Renal cortex interstitium (tissue), 15 donors: ENCODE measurements at places on chromosomes 4 and X. TPM values are rescaled to one million over a fixed set of nuclear protein-coding genes. Genes with fewer than 3 reads are reported as not detected.

DNA sequence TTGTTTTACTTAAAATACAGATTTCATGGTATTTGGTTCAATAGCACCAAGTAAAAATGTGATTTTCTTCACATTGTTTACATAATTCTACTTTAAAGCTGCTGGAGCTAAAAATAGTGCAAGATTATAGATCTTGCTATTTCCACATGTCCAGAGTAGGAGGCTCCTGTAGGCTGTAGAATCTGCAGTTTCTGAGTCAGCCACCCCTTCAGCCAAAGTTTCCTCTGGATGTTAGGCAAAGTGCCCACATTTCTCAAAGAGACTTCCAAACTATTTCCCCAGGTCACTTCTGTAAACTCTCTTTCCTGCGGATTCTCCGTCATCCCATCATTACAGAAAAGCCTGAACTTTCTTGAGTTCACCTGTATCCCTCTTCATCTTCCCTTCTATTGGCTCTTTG, 342.5 kb upstream of the FSTL5 start:
- DNase-seq, result no peak

- no peak for DNase-seq
These were observed 12.1 kb upstream of the PORCN start for GRCh38 chrX:48496660-48497059.

GRCh38 chr4:184851200-184851541, 25.4 kb upstream of the ACSL1 start:
- no peak for DNase-seq

DNA sequence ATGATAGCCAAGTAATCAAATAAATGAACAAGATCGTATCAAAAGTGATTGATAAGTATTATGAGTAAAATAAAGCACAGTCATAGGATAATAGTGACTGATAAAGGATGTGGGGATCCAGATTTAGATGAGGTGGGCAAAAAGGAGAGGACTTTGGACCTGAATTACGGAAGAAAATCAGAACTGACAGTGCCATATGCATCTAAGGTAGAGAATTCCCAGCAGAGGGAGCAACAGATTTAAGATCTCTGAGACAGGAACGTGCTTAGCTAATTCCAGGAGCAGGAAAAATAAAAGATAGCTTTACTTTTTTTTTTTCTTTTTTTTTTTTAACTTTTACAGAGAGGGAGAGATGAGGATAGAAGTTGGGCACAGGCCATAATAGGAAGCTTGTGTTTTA, 189.9 kb downstream of the NWD2 start:
- no peak for DNase-seq

CFP gene
- 1.8 TPM for polyA plus RNA-seq

STS gene
- polyA plus RNA-seq, result 5.5 TPM

GRCh38 chr4:72073816-72074215, 42.0 kb downstream of the NPFFR2 start:
- no peak for DNase-seq

CC2D2A gene
- 56.8 TPM for polyA plus RNA-seq

DNA sequence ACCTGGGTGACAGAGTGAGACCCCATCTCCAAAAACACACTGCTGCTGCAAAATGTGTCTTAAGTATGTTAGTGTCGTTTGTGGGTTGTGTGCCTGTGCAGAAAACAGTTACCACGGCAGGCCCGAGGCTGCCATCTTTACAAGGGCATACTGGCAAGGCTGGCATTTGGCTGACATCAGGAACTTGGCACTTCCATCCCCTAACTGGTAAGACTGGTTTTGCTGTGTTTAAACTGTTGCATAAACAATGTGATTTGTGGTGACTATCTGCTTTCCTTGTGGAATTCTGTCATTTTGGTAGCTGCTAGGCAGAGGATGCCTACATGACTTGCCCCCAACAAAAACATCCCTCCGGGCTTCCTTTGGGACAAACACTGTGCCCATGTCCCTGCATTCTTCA, 12.3 kb downstream of the LRP2BP start:
- no peak for DNase-seq

DNA sequence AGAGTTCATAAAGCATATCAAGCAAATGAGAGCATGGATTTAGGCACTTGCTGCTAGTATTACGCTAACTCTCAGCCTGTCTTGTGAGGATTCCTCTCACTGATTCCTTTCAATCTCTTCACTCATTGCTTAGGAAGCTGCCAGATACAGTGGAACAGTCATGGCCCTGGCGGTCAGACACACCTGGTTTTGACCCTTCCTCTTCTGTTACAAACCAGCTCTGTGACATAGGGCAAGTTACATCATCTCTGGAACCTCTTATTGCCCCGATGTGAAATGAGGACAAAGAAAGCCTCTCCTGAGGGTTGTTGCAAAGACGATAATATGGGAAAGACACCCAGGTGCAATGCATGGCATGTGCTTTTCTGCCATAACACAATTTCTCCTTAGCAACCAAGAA, 12.2 kb downstream of the FRAS1 start:
- DNase-seq, result no peak

GRCh38 chr4:154222875-154223274, 268.7 kb downstream of the DCHS2 start:
- no peak for DNase-seq

DDX53 gene
- not detected for polyA plus RNA-seq

- no peak for DNase-seq
These were observed 201.6 kb downstream of the CPE start for GRCh38 chr4:165580351-165580905.

- no peak for DNase-seq
These were observed 851 bp downstream of the POLR2B start for GRCh38 chr4:56979421-56980072.

DNA sequence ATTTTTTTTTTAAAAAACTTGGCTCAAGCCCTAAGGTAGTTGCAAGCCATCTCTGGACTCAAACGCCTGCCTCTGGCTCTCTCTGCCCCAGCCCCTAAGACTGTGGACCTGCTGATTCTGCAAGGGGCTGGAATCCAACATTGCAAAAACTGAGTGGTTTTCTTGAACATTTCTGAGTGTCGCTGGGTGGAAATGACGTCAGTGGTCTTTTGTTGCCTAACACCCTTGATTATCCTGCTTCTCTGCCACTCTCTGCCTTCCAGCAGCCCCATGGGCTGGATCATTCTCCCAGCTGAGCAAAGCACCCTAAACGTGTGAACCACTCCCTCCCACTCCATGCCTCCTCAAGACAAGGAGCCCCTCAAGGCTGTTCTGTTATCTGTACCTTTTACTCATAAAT, 16.6 kb downstream of the BST1 start:
- DNase-seq, result no peak

GRCh38 chr4:133081246-133081645, 67.8 kb upstream of the PCDH10 start:
- DNase-seq, result no peak

GRCh38 chr4:189769131-189769530, 171.5 kb upstream of the FRG1 start:
- no peak for DNase-seq

INTU gene
- 26.4 TPM for polyA plus RNA-seq

DNA sequence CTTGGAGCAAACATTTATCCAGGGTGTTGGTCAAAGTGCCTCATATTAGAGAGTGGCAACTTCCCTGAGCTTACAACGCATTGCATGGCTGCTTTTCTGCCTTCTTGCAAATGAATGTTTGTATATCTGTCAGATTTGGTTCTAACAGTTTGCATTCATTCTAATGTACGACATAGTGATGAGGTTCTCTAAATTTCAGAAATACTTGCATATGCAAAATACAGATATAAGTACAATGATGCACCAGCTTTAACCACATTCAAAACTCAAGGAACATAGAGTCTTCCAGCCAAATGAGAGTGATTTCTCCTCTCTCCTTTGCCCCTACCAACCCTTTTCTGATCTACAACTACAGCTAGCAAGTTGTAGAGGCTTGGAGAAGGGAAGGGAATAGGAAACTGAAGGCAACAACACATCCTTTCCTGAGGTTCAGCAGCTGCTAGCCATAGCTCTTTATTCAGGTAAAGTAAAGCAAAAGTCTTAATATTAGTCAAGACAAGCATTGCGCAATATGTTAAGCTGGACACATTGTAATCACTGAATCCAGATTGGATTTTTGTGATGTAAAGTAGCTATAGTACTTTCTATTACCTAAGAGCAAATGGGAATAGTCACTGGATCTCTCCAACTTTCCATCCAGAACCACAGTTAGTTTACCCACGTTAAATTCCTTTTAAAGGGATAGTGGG, 6.3 kb downstream of the TKTL2 start:
- DNase-seq, result no peak

CPE gene
- polyA plus RNA-seq, result 155 TPM

- no peak for DNase-seq
These were observed 617.4 kb downstream of the CENPC start for GRCh38 chr4:66927937-66928336.

GRCh38 chr4:150002561-150002960, 75.7 kb upstream of the DCLK2 start:
- DNase-seq, result no peak

DNA sequence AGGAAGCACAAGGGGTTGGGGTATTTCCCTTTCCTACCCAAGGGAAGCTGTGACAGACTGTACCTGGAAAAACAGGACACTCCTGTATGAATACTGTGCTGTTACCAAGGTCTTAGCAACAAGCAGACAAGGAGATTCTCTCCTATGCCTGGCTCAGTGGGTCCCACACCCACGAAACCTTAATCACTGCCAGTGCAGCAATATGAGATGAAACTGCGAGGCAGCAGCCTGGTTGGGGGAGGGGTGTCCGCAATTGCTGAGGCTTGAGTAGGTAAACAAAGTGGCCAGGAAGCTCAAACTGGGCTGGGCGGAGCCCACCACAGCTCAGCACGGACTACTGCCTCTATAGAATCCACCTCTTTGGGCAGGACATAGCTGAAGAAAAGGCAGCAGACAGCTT, 197.7 kb downstream of the INPP4B start:
- no peak for DNase-seq

DNA sequence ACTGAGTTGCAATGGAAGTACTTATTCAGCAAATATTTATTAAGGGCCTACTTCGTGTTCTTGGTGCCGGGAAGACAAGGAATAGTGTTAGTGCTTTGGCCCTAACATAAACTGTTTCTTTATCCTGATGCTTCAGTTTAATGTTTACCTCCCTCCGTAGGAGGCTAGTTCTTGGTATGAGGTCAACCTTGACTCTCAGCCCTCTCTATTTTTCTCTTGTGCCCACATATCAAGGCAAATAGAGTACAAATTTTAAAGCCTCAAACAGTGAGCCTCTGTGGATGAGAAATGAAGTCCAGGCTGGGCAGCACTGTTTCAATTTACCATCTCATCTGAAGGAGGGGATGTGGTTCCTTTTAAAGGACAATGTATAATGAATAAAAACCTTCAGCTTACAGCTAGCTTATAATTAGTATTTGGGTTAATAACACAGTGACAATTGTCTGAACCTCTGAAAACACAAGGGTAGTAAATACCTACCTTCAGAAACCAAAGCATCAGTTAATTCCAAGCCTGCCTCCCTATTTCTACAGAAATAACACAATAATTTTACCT, 68.5 kb downstream of the SH3RF1 start:
- no peak for DNase-seq

- DNase-seq, result no peak
These were observed 602.2 kb downstream of the IL15 start for GRCh38 chr4:142238589-142238988.

GRCh38 chrX:135437867-135438733, 16.4 kb downstream of the SMIM10L2A start:
- no peak for DNase-seq

- no peak for DNase-seq
These were observed 23.5 kb upstream of the PHF8 start for GRCh38 chrX:54067766-54068165.

DNA sequence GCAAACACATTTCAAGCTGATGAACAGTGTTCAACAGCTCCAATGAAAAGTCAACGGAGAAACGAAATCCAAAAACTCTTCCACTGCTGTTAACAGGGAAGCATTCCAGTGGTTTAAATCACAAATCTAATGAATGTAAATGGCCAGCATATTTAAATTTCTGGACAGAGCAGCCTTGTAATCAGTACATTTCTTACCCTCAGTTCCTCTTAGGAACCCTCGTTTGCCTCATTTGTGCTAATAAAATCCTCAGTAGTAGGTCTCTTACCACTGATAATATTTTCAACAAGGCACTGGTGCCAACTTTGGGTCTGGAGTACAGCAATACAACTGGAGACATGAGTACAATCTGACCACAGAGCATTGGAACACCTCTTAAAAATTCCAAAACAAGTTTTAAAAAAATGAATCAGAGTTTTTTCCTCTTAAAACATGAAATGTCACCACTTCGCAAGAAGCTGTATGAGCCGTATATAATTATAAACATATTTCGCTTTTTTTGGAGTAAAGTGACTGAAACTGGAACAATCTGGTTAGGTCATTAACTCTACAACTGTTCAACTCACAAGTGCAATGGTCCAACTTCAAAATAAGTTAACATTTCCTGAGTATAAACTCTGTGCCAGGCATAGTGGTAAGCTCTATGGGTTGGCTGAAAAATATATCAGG, 211.2 kb downstream of the CPEB2 start:
- no peak for DNase-seq

- no peak for DNase-seq
These were observed 32.1 kb downstream of the NDUFB11 start for GRCh38 chrX:47112316-47112954.

- no peak for DNase-seq
These were observed 235.5 kb upstream of the ACTRT1 start for GRCh38 chrX:128287693-128288092.

GRCh38 chr4:165982934-165983333, 109.9 kb downstream of the TLL1 start:
- no peak for DNase-seq

OTC gene
- 0.15 TPM for polyA plus RNA-seq

DNA sequence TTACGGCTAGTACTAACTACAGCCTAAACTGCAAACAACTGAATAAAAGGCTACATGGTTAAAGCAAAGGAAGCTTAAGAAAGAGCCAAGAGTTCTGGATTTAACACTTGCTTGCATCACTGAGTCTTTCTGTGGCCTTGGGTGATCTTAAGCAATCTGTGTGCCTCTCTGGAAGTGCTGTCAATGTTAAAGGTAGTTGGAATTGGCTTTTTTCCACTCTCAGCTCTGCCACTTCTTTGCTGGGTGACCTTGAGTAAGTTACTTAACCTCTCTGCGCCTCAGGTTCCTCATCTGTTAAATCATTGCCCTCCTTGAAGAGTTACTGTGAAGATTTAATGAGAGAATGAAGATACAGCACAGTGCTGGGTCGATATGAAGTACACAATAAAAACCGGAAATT, 15.7 kb downstream of the SLC2A9 start:
- no peak for DNase-seq

STK32B gene
- 10.2 TPM for polyA plus RNA-seq

PAGE5 gene
- polyA plus RNA-seq, result not detected

DNA sequence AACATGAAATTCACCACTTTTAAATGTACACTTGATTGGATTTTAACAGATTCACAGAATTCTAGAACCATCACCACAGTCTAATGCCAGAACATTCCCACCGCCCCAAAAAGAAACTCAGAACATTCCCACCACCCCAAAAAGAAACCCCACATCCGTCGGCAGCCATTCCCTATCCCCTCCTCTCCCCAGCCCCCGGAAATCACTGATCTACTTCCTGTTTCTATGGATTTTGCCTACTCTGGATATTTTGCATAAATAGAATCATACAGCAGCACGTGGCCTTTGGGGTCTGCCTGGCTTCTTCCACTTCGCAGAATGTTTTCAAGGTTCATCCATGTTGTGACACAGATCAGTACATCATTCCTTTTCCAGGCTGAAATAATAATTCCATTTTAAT, 79.3 kb downstream of the PPP2R2C start:
- no peak for DNase-seq
